ENCODE measurements at places on chromosomes 5 and 9.

DNA sequence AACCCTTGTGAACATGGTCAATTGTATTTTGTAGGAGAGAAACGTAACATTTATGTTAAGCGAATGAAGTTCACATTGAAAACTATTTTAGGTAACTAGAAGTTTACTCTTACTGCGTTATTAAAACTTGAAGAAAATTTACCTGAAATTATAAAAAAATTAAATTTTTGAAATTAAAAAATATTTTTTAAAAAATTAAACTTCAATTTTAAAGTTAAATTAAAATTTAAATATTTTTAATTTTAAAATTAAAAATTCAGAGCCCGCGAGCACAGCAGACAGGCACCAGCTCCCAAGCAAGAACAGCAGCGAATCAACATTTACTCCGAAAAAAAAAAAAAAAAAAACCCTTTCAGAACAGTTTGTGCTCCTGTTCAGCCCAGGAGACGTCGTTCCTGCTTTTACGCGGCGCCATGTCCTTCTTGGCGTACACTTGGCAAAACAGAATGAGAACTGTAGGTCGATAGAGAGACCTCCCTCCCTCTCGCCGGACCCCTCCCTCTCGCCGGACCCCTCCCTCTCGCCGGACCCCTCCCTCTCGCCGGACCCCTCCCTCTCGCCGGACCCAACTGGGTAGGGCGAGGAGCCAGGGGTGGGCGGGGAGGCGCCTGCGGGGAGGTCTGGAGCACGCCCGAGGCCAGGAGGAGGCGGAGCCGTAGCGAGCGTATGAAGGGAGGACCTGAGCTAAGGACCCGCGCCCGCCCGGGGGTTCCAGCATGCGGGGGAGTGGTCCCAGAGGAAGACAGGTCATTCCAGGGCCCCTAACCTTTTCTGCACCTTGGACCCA is 235.8 kb downstream of the ROR2 start:
- DNase-seq, result no peak

DNA sequence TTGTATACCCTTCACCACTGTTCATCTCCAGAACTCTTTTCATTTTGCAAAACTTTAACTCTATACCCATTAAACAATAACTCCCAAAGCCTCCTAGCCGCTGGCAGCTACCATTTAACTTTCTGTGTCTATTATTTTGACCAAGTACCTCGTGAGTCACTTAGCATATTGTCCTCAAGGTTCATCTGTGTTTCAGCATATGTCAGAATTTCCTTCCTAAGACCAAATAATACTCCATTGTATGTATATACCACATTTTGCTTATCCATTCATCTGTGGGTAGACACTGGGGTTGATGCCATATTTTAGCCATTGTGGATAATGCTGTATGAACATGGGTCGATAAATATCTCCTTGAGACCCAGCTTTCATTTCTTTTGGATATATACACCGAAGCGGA is 17.4 kb downstream of the ERBIN start:
- DNase-seq, result no peak

DNA sequence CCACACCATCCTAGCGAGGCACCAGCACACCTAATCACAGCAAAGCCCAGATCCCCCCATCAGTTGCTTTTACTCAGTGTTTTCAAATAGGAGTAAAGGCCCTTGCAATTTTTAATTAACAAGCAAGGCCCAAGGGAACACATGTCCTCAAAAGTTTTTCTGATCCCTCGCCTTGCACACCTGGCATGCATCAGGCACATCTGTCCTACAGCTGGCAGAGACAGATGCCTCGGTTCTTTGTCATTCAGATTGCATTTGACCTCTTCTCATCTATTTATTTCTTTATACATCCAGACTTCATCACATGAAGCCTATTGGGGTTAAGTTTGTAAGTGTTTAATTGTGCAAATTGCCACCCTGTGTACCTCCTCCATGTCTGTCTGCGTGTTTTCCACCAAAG is 241.4 kb downstream of the MARCHF11 start:
- no peak for DNase-seq

- no peak for DNase-seq
Measured at GRCh38 chr9:136756836-136757235, 1.2 kb downstream of the LCN8 start.

DNA sequence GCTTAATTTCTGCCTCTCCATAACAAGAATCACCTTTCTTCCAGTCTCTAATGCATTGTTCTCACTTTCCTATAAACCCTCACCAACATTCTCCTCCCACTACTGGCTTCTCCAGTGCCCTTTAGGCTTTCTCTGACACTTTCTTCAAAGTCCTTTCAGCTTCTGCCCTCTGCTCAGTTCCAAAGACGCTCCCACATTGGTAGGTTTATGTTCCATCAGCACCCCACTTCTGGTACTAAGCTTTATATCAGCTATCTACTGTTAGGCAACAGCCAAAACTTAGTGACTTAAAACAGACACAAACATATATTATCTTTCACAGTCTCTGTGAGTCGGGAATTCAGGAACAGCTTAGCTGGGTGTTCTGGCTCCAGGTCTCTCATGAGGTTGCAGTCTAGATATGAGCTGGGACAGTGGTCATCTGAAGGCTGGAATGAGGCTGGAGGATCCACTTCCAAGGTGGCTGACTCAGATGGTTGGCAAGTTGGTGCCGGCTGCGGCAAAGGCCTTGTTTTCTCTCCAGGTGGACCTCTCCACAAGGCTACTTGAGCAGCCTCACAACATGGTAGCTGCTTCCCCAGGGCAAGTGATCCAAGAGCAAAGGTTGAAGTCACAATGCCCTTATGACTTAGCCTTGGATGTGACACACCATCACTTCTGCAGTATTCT is 37.4 kb downstream of the BOD1 start:
- no peak for DNase-seq

DNA sequence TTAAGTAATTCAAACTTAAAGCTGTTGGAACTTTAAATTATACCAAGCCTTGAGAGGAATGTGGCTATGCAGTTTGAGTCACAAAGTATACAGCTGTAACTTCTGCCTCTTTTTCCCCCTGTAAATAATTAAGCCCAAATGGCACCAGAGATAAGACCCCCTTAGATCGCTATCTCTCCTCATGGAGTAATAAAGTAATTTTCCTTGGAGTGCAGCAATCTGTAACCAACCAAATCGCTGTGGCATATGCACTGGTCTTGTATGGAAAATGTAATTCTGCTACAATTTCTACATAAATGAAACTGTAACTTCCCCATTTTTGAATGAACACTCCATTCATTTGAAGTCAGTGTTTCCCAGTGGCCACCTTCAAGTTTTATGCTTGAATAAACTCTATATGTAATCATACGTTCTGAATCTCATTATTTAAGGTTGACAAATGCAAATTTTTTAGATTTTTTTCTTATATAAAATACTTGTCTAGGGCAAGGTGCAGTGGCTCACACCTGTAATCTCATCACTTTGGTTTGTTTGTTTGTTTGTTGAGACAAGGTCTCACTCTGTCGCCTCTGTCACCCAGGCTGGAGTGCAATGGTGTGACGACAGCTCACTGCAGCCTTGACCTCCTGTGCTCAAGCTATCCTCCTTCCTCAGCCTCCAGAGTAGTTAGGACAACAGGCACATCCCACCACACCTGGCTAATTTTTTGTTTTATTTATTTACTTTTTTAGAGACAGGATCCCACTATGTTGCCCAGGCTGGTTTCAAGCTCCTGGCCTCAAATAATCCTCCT is 12.3 kb downstream of the SUSD1 start:
- no peak for DNase-seq

DNA sequence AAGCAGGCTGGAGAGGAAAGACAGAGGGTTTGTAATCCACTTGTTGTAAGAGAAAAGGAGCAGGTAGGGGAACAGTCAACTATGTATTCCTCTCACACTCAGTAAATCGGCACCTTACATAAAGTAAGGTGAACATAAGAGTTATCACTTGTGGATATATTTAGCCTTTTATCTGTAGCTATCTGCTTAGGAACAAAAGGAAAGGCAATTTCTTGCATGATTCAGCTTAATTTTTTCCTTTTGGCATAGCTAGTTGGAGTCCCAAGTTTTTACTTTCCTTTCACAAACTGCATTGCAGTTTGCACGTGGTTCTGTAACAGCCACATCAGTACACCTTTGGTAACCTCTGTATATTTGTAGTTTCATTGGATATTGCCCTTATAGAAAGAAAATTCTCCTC is 250.9 kb upstream of the PIK3R1 start:
- DNase-seq, result no peak
